ENCODE measurements at places on chromosomes 13 and 19.

- peak; percentile 62 for DNase-seq
Observed at GRCh38 chr19:19538061-19538784, at the start of gene CILP2. TSS of gene CILP2 (plus strand) at chr19:19538265. CDS start at chr19:19538350, 85 bp downstream.

- no peak for DNase-seq
Observed at GRCh38 chr19:46081928-46082727, 41.3 kb upstream of the IGFL4 start.

- no peak for DNase-seq
Observed at GRCh38 chr13:44848920-44849676, 140.2 kb downstream of the NUFIP1 start.

DNA sequence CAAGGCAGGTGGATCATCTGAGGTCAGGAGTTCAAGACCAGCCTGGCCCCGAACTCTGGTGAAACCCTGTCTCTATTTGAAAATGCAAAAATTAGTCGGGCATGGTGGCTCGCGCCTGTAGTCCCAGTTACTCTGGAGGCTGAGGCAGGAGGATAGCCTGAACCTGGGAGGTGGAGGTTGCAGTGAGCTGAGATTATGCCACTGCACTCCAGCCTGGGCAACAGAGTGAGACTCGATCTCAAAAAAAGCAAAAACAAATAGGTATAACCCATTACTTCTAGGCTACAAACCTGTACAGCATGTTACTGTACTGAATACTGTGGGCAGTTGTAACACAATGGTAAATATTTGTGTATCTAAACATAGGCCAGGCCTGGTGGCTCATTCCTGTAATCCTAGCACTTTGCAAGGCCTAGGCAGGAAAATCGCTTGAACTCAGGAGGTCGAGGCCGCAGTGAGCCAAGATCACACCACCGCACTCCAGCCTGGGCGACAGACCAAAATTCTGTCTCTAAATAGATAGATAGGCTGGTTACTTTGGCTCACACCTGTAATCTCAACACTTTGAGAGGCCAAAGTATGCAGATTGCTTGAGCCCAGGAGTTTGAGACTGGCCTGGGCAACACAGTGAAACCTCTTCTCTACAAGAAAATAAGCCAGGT is 63.5 kb downstream of the MYO9B start:
- no peak for DNase-seq

All from activated T-cell treated with anti-CD3 and anti-CD28 coated beads, Interleukin-2, amount 50 U/mL, for 1 hour (primary cell).